ENCODE measurements at places on chromosomes 1 and 21.

- DNase-seq, result no peak
These were observed 124.7 kb downstream of the TYW3 start for GRCh38 chr1:74857676-74858075.

- no peak for DNase-seq
These were observed 59.0 kb upstream of the FGGY start for GRCh38 chr1:59237900-59238299.

DNA sequence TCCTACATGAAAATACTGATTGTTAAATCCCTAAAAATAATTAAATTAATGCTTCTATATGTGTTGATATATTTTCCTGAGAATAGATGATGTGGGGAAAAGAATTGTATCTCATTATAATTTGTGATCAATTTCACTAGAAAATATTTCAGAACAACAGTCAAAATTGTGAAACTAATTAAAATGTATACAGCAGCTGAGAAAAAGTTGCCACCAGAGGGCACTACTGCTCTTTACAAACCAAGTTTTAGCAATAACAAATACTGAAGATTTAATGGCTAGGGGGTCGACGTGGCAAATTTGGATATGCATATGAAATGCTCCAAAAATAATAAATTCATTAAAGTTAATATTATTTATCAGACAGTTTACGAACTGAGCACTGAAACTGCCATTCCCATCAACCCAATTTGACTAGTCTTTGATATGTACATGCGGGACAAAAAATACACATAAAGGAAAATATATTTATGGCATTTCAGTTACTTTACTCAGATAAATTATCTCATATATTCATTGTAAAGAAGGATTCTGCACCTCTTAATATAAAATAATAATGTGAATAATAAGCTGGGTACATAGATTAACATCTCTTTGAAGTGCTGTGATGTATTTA is 96.3 kb upstream of the TMPRSS15 start:
- no peak for DNase-seq

- no peak for DNase-seq
These were observed 197.8 kb downstream of the ZNF648 start for GRCh38 chr1:181863736-181864135.

- DNase-seq, result no peak
These were observed 61.5 kb downstream of the MAB21L3 start for GRCh38 chr1:116172666-116173065.

Measured in CD4-positive, alpha-beta T cell treated with Interleukin-15 for 1 hour (primary cell).